ENCODE measurements at places on chromosomes 5 and 9.
A peak's percentile ranks its signal among the peaks of the same experiment; 100 is the strongest.

DNA sequence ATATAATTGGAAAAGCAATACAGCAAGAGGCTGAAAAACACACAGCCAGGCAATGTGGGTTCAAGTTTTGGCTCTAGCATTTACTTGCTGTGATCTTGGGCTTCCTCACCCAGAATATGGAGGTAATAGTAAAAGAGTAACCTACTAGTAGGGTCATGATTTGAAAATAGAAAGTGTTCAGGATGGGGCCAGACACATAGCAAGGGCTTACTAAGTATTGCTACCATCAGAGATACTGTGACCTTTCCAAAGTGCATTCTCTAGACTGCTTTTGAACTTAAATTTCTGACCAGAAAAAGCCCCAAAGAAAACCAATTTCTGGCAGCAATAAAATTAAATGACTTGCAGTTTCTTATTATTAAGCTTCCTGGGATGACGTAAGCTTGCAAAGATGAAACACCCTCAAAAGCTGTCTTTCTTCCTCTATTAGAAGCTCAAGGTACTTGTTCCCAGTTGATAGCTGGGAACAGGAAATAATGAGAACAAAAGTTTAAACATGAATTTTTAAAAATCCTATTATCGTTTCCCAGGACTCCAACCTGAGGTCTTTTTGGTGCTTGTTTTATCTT lies 20.3 kb downstream of the SLC45A2 start:
- no peak for DNase-seq

GRCh38 chr5:154541553-154541952 lies 63.5 kb upstream of the HAND1 start:
- DNase-seq: no peak

- no peak for DNase-seq
Measured at GRCh38 chr5:140240987-140241706, 61.8 kb downstream of the PFDN1 start.

DNA sequence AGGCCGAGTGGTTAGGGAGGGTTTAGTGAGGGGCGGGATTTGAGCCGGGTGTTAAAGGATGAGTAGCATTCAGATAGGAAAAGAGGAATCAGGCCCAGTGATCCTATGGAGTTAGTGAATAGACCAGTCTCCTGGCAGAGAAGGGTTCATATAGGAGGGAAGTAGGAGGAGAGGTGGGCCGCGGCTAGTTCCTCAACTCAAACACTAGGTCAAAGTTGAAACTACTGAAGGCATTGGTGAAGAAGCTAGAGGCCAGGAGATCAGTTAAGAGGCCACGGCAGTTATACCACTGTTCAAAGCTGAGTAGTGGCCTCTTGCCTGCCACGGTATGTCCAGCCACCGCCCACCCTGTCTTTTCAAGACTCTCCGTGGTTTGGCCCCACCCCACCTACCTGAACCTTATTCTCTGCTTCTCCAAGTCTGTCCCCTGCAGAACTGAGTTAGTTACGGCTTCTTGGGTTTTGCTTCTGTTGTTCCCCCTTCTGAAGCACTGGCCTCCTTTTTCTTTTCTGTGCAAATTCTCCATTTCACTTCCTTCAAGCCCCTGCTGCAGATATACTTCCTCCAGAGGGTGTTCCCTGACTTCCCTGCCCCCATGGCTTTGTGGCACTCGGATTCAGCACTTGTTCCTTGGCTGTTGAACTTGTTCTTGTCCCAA lies 1.8 kb downstream of the ZBTB34 start:
- no peak for DNase-seq

GRCh38 chr5:118371973-118372831 lies 616.1 kb downstream of the DTWD2 start:
- no peak for DNase-seq

GRCh38 chr5:158382473-158382872 lies 523.5 kb upstream of the CLINT1 start:
- no peak for DNase-seq

- no peak for DNase-seq
Measured at GRCh38 chr9:110443866-110444220, 106.2 kb upstream of the TXNDC8 start.

DNA sequence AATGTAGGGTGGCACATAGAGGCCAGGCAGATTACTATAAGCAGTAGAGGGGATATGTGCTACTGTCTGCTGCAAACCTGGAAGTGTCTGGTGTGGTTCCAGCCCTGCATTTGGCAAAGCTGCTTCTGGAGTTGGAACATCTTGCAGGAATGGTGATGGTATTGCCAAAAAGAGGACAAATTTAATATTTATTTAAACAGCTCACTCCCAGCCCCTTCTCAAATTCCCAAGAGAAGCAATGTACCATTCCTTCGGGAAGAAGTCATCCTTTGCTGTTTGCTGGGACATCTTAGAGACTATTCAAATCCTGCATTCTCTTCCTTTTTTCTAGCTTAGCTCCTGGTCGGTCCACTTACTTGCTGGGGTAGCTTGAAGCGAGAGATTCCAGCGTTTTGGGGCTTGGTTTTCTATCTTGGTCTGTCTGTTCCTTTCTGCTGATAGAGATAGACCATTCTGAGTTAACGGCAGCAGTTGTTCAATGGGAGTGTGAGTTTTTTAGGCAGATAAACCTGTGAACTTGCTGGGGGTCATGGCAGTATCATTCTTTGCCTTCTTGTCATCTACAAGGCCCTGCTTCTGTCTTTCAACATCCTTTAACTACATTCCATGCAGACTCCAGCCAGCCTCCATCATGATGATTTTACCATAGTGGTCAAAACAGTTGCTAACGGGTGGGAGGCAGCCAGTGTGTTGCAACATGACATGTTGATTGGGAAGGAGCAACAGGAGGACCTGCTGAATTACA lies 69.9 kb downstream of the RCL1 start:
- no peak for DNase-seq

- no peak for DNase-seq
Measured at GRCh38 chr9:109249615-109250014, 71.2 kb downstream of the EPB41L4B start.

DNA sequence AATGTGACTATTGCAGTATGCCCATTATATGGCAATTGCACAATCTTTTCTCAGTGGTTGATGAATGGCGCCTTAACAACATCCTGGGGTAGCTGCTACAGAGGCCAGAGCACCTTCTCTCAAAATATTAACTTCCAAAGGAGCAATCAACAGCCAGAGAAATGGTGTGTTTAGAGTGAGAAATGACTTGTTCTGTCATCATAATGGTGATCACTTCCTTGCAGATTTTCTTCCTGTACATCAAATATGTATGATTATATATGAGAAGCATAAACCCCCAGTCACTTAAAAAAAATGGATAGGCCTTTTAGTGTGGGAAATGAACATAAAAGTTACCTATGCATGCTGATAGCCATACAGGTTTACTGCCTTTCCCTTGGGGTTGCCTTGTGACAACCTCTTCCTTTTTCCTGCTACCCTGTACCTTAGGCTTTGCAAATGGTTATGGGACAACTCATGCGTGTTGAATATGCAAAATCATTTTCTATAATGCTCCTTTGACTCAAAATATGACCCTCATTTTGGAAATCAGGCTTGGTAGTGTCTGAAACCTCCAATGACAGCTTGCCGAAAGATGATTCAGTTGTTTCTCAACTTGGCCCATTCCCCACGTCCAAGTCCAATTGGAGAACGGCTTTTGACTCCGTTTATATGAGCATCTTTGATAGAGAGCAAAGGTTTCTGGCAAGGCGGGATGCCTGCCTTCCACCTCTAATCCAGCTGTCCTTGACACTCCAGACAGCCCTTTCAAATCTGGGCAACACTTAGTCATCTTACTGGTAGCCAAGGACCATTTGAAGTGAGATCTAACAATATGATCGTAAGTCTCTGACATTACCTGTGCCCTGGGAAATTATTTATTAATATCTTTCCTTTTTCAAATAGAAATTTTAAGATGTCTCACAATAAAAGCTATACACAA lies 69.3 kb downstream of the SLC1A1 start:
- DNase-seq: no peak

DNA sequence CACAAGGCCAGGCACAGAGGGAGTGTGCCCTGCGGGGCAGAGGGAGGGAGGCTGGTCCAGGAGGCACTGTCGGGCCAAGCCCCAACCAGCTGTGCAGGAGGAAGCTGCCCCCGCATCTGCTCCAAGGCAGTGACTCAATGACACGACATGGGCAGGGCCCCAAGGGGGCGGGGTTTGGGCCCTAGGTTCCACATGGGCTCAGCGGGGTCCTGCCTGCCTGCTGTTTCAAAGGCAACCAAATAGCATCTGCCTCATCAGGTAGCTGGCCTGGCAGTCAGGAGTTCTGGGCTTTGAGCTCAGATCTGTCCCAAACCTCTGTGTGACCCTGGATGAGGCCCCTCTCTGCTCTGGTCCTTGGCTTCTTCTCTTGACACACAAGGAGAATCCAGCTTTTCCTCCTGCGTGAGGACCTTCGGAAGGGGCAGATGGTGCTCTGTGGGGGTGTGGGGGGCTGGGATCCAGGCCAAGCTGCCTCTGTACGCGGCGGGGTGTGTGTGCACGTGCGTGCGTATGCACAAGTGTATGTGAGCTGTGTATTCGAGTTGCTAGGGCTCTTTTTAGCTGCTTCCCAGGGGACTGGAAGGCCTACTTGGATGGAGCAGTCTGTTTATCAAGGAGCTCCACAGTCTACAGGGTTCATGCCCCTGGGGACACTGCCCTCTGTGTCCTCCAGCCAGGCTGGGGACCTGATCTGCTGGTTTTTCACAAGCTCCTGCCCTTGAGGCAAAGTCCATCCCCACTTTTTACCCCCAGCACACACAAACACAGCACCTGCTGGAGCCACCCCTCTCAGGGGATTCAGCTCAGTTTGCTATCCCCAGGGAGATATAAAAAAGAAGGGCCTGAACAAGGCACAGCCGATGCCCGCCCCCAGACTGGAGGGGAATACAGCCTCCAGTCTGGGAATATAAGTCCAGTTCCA lies 138.9 kb downstream of the RGS3 start:
- peak; percentile 50 for DNase-seq
